ENCODE measurements at places on chromosomes 6 and 20.

DNA sequence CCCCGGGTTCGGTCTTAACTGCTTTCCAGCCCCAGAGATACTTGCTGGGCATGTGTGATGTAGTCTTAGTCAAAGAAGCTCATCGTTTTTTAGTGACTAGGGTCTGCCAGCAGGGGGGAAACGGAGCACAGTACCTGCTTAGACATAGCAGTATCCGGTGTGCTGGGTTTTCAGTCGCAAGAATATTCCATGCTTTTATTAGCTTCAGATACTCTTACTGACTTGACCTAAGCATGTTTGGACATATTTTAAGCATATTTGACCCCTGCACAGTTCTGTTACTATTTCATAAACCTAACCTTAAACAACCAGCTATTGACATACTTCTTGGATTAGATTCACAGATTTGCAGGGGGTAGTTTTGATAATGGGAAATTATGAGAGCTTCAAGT lies 3.0 kb downstream of the E2F3 start:
- peak; percentile 36 for DNase-seq

- peak; percentile 53 for DNase-seq
Measured at GRCh38 chr6:44237813-44238433, 9.0 kb upstream of the HSP90AB1 start.

GRCh38 chr6:90872981-90873380 lies 286.1 kb upstream of the MAP3K7 start:
- DNase-seq, result no peak

- no peak for DNase-seq
Measured at GRCh38 chr6:55902796-55903195, 27.4 kb upstream of the BMP5 start.

DNA sequence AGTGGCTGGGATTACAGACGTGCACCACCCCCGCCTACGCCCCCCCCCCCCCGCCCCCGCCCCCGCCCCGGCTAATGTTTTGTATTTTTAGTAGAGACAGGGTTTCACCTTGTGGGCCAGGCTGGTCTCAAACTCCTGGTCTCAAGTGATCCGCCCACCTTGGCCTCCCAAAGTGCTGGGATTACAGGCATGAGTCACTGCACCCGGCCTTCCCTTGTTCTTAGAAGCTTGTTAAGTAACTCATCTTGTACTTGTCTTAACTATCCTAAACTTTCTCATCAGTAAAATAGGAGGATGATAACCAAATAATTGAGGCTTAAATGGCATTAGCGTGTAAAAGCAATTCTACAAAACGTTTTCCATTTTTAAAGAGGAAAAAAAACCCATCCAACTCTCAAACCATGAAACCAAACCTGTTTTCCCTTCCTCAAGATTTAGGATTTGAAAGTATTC lies 4.2 kb downstream of the CDYL start:
- DNase-seq, result no peak

GRCh38 chr6:34288581-34288980 lies 39.8 kb upstream of the SMIM29 start:
- DNase-seq, result no peak

DNA sequence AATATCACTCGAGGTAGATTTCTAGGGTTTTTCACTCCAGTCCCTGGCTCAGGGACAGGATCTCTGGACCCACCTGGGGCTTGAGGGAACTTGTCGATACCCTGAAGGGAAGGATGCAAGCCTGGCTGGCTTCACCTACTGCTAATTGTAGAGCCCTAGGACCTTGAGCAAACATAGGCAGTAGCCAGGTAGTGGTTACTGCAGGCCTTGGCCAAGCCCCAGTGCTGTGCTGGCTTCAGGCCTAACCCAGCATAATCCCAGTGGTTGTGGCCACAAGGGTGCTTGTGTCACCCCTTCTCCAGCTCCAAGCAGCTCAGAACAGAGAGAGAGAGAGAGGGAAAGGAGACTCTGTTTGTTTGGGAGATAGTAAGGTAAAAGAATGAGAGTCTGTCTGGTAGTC lies 5.8 kb upstream of the MCM9 start:
- no peak for DNase-seq

DNA sequence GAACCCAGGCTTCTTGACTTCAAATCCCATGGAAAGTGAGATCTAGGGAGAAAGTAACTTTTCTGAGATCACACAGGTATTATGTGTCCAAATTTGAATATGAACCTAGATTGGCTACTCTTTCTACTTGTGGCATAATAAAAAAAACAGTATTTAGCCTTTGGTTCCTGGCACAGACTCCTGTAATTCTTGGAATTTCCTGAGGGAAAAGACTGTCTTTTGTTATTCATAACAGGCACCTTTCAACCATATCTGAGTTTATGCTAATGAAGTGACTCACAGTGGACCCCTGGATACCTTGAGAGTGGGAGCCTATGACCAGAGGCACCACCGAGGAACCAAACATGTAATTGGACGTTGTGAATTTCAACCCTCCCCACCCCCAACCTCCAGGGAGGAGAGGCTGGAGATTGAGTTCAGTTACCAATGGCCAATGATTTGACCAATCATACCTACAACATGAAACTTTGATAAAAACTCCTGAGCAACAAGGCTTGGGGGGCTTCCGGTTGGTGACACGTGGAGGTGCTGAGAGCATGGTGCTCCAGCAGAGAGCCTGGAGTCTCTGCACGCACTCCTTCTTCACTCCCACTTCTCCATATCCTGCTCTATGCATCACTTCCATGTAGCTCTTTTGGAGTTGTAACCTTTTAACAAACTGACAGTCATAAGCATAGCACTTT lies 48.8 kb downstream of the LAMA4 start:
- DNase-seq, result no peak

GRCh38 chr20:32958574-32958973 lies 45.7 kb downstream of the SUN5 start:
- no peak for DNase-seq

- DNase-seq, result no peak
Measured at GRCh38 chr6:5747379-5747778, 259.3 kb downstream of the NRN1 start.

DNA sequence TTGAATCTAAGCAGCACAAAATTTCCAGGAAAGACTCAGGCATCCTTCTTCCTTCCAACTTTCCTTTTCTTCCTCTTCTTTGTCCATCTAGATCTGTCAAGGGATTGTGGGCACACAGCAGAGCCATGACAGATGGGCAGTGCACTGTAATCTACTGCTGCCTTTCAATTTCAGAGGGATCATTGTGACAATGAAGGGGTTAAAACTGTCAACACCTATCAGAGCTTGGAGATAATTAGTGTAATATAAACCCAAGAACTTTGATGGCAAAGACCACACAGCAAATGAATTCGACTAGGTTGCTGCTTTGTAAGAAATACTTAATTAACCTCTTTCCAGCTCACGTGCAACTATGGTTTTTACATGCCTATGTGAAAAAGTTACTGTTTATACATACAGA lies 55.0 kb downstream of the SAMD5 start:
- no peak for DNase-seq

DNA sequence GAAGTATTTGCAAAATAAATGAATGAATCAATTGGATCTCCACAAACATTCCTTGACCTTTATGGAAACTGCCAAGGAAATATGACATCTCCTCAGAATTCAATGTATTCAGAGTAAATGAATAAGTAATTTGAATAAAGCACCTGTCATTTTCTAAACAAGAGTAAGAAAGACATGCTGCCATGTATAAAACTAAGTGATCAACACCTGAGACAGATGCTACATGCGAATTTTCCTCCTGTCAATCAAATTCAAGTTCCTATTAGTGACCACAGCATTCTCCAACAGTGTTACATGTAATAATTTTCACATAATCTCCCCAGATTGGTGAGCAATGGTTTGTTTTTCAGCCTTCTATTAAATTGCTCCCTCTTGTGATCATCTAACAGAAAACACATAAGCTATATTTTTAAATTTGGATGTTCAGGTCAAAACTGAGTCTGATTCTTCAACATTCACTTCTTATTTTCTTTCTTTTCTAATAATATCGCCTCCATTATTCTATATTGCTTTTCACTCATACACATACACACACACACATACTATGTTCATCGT lies 163.2 kb upstream of the RNF217 start:
- no peak for DNase-seq

- no peak for DNase-seq
Measured at GRCh38 chr6:41411961-41412360, 76.6 kb downstream of the NCR2 start.

GRCh38 chr6:30150671-30151395 lies 10.2 kb downstream of the TRIM10 start:
- no peak for DNase-seq

DNA sequence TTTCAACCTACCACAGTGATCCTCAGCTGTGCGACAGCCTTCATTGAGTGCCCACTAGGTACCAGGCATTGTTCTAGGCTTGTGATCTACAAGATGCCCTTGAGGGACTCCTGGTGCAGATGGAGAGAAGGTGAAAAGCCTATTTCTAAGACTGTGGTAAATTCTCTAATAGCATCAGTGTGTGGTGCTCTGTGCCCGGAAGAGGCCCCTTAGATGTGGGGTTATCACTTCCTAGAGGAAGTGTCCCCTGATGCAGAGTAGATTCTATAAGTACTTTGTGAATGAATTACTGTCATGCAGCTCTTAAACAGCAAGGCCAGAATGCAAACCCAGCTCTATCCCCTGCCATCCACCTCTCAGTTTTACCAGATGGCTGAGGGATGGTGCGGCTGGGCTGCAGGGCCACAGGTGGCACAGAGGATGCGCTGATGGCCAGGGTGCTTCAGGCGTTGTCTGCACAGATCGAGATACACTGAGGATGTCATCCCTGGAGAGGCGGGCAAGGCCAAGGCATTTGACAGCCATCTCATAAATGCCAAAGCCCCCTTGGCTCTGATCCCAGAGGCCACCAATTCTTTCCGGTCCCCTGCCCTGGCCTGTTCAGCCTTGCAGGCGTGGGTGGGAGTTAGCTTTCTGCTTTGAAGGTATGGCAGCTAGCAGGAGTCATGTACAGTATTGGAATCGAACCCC lies 96.7 kb downstream of the TOX2 start:
- no peak for DNase-seq

DNA sequence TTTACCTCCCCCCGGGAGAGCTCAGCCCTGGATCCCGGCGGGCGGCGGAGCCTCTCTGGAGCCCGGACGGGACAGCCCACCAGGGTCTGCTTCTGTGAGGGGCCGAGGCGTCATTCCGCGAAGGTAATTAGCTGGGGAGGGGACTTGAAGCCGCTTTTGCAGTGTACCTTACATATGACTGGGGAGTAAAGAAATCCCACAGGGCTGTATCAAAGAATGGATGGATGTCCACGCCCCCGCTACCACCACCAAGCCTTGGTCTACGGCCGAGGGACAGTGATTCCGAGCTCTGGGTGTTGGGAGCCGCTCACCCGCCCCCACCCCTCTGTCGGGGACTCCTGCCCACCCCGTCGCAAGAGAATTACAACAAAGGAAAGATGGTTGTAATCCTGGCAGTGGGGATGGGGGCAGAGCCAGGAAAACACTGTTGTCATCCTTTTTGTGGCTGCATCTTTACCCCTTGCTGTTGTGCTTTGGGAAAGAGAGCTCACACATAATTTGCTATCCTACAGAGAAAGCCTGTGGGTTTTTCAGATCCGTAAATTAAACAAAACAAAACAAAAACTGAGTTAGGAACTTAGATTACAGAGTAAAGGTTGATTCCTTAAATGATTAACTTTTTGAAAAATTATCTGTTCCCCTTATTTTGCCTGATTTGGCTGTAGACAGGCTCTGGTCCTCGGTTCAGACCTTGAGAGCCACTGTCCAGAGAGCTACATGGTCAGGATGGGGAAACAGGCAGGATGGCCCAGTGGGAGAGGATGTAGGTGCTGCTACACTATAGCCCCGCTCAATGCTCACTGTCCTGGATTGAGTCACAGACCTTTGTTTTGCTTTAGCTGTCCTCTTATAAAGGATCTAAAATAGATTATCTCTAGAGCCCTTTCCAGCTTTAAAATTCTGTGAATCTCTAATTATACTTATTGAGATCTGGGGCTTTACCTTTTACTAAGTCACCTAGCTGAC lies 997 bp upstream of the FBXO30 start:
- no peak for DNase-seq

DNA sequence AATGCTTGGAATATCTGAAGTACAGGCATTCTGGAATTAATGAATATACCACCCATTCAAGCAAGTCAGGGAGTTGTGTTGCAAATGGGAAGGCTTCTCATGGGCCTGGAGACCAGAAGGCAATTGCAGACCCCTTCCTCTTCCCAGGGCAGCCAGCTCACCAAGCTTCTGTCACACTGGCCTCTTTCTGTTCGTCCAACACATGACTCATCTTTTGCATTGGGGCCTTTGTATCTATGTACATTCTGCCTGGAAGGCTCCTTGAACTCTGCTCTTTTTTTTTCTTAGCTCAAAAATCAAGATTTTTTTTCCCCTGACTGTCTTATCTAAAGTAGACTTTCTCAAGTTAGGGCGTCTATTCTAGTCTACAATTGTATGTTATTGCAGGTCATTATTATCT lies 132.9 kb upstream of the MYLIP start:
- DNase-seq, result no peak

GRCh38 chr6:4091941-4092340 lies 13.0 kb upstream of the FAM217A start:
- no peak for DNase-seq

DNA sequence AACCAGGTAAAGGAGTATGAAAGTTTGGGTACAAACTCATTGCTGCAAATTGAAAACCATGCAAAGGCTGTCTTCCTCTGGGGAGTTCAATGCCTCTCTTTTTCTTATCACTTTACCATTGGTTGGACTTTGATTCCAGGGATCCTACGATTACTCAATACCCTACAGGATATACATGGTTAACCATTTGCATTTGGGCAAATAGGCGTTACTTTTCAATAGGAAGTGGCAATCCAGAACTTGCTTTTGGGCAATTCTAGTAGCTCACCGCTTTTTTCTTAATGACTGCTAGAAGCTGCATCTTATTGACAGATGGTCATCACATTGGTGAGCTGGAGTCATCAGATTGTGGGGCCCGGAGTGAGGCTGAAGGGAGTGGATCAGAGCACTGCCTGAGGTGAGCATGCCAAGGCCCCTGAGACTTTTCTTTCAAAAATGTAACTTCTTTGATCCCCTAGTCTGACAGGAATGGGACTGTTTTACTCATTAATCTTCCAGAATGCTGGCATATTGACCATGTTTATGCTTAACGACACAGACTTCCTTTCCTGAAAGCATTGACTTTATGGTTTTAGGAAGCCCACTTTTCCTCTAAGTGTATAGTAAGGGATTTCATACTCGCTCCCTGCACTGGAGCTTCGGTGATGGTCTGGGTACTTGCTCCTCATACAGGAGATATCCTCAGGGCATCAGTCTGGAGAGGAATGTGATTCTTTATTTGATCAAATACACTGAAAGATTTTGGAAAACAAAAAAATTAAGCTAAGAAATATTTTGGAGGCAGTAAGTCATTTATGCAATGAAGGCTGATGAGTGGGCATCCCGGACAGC lies at the start of gene CCR6:
Gene CCR6 (plus strand): TSS at position 270 of the 831 bp plus-strand sequence. CDS start 13,039 bp downstream, outside the sequence.
- no peak for DNase-seq

DNA sequence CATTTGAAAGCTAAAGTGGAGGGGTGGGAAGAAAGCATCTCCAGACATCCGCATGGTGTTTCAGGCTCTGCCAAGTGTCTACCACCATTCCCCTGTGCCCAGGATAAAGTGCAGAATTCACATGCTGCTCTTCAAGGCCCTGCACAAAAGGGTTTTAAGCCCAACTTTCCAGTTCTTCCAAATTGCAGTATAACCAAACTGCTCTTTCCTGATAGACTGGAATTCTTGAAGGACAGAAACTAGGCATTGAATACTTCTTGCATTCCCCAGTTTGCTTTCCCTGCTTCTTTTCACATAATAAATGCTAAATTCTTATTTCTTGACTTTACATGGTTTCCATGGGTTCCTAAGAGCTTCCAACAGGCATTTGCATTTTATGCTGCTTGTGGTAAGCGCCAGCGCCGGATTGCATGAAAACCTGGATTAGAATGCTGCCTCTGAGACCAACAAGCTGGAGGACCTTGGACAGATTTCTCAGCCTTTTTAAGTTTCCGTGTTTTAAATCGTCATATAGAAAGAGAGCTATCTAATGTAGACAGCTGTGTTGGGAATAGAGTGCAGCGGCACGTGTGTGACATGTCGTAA lies 7.9 kb downstream of the SOX4 start:
- DNase-seq, result no peak
